ENCODE measurements at places on chromosomes 4 and X. TPM values are rescaled to one million over a fixed set of nuclear protein-coding genes. Genes with fewer than 3 reads are reported as not detected.
A peak's percentile ranks its signal among the peaks of the same experiment; 100 is the strongest.

DNA sequence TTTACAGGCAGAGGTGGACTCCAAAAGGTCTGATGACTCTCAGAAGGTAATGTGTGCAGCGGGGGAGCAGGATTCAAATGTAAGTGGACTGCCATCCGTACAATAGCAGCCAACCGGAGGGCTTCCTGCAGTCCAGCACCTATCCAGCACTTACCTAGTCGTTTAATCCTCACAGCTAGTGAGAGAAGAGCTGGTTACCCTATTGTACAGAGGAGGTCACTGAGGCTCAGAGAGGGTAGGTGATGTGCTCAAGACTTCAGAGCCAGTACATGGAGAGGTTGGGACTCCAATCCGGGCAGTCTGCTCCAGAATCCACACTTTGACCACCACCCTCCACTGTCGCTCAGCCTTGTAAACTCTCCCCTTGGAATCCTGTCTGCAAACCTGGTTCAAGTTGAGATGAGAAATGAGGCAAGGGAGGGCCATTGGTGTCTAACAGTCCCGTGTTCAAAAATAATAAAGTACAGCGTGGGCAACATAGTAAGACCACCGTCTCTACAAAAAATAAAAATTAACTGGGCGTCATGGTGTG lies 22.5 kb upstream of the JAKMIP1 start:
- DNase-seq = peak; percentile 68
- no peaks in the 10 kb centered on the region for H3K27me3 ChIP-seq
- H3K4me3 ChIP-seq = no peak overlapping the region
- H3K36me3 ChIP-seq = no peaks in the 10 kb centered on the region

- no peaks in the 10 kb centered on the region for H3K36me3 ChIP-seq
- H3K4me1 ChIP-seq = no peaks in the 10 kb centered on the region
- no peaks in the 10 kb centered on the region for H3K27me3 ChIP-seq
- H3K4me3 ChIP-seq = no peak overlapping the region
Measured at GRCh38 chrX:40671126-40671525, 23.8 kb upstream of the CXorf38 start.

DNA sequence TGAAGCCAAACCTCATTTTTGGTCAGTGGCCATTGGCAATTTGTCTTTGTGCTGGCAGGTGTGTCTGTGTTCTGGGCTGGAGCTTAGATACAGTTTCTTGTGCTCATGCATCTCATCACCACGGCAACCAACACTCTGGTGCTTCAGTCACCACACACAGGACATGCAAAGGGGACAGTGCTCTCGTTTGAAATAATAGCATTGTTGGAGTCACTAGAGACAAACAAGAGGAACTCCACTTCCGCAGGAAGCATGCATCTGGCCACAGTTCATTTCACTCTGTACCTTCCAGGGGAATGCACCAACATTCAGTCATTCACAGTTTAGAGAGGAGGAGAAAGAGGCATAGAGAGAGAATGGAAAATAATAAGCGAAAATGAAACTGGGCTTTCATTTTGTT lies 267.4 kb downstream of the ANK2 start:
- DNase-seq = no peak
- no peak overlapping the region for H3K4me3 ChIP-seq

- H3K4me3 ChIP-seq = no peak overlapping the region
- no peaks in the 10 kb centered on the region for H3K36me3 ChIP-seq
- H3K27me3 ChIP-seq = no peaks in the 10 kb centered on the region
Measured at GRCh38 chrX:22314692-22315091, 42.0 kb downstream of the CBLL2 start.

- H3K27me3 ChIP-seq = no peaks in the 10 kb centered on the region
- H3K27ac ChIP-seq = no peak overlapping the region
- H3K36me3 ChIP-seq = no peaks in the 10 kb centered on the region
Measured at GRCh38 chr4:153748378-153748777, 11.4 kb downstream of the RNF175 start.

- no peak for DNase-seq
- no peaks in the 10 kb centered on the region for H3K36me3 ChIP-seq
- no peak overlapping the region for H3K4me3 ChIP-seq
Measured at GRCh38 chr4:683247-683897, 5.6 kb downstream of the SLC49A3 start.

GRCh38 chr4:127771535-127772275 lies 10.4 kb upstream of the HSPA4L start:
- H3K36me3 ChIP-seq = no peaks in the 10 kb centered on the region
- no peak overlapping the region for H3K4me3 ChIP-seq
- no peaks in the 10 kb centered on the region for H3K4me1 ChIP-seq
- no peak for DNase-seq

DNA sequence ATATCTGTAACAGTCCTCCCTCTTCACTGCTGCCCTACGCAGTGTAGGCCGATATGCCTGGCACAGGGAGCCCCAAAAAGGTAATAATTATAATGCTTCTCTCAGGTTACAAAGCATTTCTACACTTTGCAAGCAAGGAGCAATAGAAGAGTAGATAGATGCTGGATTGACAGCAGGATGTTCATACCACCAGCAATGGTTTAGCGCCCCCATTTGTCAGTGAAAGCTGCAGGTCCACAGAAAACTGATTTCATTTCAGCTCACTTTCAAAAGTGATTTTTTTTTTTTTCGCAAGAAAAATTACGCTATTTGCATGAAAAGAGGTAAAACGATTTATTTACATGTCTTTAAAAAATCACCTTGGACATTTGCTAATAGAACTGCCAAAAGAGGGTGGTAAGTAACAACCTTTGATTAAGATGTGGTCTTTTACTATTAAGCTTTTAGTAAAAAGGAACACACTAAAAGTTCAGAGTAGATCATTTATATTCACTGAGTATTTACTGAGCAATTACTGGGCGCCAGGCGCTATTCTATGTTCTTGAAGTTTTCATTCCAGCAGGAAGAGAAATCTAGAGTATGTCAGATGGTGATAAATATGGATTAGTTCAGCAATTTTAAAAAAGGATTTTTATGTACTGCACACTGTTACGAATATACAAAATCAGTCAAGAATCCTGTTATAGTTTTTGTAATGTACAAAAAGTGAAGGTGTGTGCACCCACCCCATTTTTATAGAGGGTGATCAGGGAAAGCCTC lies 34.4 kb downstream of the HPF1 start:
- H3K36me3 ChIP-seq = no peaks in the 10 kb centered on the region
- H3K27me3 ChIP-seq = no peaks in the 10 kb centered on the region
- H3K27ac ChIP-seq = no peak overlapping the region
- H3K4me1 ChIP-seq = no peaks in the 10 kb centered on the region

DNA sequence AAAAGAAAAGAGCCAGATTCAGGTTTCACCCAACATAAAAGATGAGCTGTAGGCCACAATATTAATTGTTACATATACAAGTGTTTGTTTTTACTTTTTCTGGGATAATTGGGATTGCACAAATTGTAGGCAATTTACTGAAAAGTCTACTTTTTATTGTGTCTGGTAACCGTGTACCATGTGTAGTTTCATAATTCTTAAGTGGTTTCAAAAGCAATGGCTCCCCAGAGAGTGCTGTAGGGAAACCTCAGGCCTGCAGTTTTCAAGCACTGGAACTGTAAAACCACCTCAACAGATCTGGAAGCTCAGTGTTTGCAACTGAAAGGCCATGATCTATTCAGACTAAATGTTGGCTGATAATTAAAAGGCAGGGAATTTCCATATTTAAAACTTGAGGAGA lies 53.9 kb upstream of the MMAA start:
- H3K4me1 ChIP-seq = no peaks in the 10 kb centered on the region
- H3K4me3 ChIP-seq = no peak overlapping the region
- no peaks in the 10 kb centered on the region for H3K36me3 ChIP-seq
- no peaks in the 10 kb centered on the region for H3K27me3 ChIP-seq
- H3K27ac ChIP-seq = no peak overlapping the region

Gene TMSB15B
- 6.9 TPM for total RNA-seq

Gene L1CAM
- total RNA-seq = 4.5 TPM

Gene SSX7
- total RNA-seq = not detected

Gene FLNA
- total RNA-seq = 532 TPM

Gene CSAG1
- total RNA-seq = 0.50 TPM

Gene HS6ST2
- total RNA-seq = 13.3 TPM
